ENCODE measurements at places on chromosomes 1 and 21.

GRCh38 chr1:171912509-171913175, 71.3 kb downstream of the DNM3 start:
- DNase-seq = no peak

DNA sequence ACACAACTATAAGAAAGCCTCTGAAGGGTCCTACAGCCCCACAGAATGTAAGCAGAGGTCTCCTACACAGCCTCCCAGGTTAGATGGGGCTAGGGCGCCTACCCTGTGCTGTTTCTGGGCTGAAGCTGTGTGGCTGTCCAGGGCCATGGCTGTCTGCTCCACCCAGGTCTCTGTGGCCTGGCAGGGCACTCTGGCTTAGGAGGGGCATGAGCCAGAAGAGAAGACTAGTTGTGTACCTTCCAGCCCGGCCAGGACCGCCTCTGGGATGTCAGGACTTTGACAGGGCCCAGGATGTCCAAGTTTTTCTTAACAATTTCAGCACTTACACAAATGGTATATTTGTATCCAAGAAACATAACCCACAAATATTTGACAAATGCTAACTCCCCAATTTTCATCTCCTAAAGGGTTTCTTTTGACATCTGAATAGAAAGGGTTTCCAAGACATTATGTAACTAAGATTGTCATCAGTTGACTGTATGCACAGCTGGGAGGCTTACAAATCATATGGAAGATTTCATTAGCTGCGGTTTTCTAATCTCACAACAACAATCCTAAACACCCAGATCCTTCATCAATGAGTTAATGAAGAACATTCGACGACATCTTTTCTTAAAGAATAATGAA, 80.5 kb downstream of the HSF2BP start:
- no peak for DNase-seq

DNA sequence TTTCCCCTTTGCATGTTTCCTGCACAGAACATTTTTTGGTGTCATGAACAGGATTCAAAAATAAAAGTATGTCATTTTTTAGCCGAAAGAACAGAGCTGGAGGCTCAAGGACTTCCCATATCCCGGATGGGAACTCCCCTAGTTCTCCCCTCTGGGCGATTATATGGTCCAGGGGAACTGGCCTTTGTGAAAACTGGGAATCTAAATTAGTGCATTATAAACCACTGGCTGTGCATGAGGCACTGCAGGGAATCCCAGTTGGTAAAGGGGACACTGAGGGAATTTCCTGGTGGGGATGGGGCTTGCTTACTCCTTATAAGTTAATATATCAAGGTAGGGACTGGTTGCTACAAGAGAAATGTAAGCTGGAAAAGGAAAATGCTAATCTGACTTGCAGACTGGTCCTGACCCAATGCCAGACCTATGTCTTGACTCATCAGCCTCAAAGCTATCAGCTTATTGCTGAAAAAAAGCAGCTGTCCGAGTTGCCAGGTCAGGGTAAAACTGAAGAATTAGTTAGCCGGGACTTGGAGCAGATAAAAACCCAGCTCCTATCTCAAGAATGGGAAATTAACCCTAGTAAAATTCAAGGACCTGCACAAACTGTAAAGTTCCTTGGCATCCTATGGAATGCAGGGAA, 122.6 kb downstream of the FCRL5 start:
- no peak for DNase-seq

DNA sequence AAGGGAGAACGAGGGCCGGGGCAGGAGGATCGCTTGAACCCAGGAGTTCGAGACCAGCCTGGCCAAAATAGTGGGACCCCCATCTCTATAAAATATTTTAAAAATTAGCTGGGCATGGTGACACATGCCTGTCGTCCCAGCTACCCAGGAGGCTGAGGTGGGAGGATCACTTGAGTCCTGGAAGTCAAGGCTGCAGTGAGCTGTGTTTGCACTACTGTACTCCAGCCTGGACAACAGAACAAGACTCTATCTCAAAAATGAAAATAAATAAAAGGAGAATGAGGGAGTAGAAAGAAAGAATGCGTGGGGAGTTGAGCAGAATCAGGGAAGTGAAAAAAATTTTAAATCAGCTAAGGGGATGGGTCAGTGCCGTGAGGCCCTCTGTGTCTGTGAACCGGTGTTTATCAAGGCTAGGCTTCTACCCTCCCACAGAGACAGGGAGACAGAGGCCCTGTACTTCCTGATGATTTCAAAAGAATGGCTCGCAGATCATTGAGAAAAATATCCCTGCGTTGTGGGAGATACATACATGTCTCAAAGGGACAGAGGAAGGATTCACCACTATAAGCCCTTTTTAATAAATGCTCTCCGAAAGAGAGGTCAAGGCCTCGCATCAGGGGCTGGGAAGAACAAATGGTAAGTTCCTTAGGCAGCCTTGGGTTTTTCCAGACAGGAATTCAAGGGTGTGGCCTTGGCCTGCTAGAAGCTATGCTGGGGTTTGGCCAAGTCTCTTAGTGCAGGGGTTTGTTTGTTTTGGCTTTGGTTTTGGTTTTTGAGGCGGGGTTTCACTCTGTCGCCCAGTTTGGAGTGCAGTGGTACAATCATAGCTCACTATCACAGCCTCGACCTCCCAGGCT, 20.7 kb downstream of the IL10RB start:
- DNase-seq = no peak

- no peak for DNase-seq
Measured at GRCh38 chr1:46655848-46656247, 12.3 kb downstream of the ATPAF1 start.

- DNase-seq = no peak
Measured at GRCh38 chr1:36885540-36886357, 148.6 kb downstream of the GRIK3 start.

- DNase-seq = no peak
Measured at GRCh38 chr1:186960861-186961260, 132.1 kb downstream of the PLA2G4A start.
